ENCODE measurements at places on chromosomes 11 and 22. TPM values are rescaled to one million over a fixed set of nuclear protein-coding genes. Genes with fewer than 3 reads are reported as not detected.

The CFAP68 gene
- 34.0 TPM for total RNA-seq

The CNIH2 gene
- not detected for total RNA-seq

The CCDC157 gene
- 0.53 TPM for total RNA-seq

The ABCC8 gene
- 7.5 TPM for total RNA-seq

The GNAZ gene
- 4.2 TPM for total RNA-seq

The SLC22A6 gene
- total RNA-seq, result not detected

The LYVE1 gene
- total RNA-seq, result 8.2 TPM

The TRIM48 gene
- total RNA-seq, result not detected

DNA sequence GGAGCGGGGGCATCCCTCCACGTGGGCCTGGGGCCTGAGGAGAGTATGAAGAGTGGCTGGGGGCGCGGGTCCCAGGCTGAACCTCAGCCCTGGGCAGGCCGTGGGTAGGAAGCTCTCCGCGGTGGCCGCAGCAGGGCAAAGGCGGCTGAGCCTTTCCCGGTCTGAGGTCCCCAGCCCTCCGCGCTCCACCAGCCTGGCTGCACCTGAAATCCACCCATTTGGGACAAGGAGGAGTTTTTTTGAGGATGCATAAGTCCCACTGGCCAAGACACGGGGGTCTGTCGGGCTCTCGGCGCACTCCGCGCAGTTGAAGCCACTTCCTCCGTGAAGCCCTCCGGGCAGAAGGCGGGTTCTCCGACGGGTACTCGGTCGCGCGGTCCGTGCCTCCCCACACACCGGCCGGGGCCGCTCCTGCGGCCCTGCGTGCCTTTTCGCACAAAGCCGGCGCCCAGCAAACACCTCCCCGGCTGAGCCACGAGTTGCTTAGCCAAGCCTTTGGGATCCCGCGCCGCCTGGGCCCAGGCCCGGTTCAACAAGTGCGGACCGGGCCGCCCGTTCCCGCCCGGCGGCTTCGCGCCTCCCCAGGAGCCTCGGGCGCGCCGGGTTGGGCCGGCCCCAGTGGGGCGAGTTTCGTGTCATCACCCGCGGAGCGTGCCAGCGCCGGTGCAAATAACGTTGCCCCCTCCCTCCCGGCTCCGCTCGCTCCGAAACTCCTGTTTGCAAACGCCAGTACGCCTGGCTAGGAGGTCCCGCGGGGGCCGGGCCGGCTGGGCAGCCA lies 666 bp upstream of the OVOL1 start:
- no peak for DNase-seq

GRCh38 chr11:134639586-134640330 lies 227.7 kb upstream of the B3GAT1 start:
- no peak for DNase-seq

DNA sequence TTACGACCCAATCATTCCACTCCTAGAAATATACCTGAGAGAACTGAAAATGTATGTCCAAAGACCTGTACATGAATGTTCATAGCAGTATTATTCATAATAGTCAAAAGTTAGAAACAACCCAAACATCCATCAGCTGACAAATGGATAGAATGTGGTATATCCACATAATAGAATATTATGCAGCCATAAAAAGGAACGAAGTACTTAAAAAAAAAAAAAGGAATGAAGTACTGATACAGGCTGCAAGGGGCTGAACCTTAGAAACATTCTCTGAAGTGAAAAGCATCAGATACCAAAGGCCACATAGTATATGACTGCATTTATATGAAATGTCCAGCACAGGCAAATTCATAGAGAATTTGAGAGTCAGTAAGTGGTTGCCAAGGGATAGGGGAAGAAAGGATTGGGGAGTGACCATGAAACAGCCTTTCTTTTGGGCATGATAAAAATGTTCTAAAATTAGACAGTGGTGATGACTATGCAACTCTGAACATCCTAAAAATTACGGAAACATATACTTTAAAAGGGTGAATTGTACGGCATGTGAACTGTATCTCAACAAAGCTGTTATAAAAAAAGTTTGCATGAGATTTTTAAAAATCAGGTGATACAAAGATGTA lies 1.8 kb downstream of the TPST2 start:
- no peak for DNase-seq

GRCh38 chr22:44408829-44409192 lies 89.2 kb downstream of the RTL6 start:
- no peak for DNase-seq

DNA sequence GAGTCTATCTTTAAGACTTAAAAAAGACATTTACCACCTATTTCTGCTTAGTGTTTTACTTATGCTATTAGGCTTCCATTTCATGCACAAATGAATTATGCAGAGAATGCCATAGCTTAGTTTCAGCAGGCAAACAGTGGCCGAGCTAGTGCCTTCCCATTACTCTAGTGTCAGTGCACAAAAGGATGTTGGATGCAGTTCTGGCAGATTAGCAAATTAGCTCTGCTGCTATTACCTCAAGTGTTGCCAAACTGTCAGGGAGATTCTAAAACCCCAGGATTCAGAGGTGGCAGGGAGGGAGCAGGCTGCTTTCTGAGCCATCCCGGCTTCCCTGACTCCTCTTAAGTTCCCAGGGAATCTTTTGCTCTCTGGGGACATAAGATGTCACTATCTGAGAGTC lies 209.4 kb upstream of the NCAM1 start:
- no peak for DNase-seq

- no peak for DNase-seq
Observed at GRCh38 chr22:46251266-46251665, 1.2 kb upstream of the CDPF1 start.

DNA sequence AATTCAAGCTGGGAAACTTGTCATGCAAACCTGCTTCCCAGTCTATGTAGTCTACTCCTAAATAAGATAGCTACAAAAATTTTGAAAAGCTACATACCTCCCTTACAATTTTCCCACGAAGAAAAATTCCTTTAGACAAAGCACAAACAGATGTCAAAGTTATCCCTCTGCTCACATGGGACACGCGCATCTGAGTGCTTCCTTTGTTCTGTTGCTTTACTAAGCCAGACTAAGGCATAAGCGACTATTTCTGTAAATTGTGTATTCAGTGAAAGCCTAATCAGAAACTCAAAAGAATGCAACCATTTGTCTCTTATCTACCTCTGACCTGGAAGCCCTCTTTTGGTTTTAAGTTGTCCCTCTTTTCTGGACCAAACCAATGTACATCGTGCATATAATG lies 583.7 kb upstream of the B3GAT1 start:
- DNase-seq, result no peak

GRCh38 chr11:134052988-134053945 lies 15.6 kb upstream of the JAM3 start:
- no peak for DNase-seq

GRCh38 chr11:114942207-114942606 lies 263.9 kb downstream of the NXPE2 start:
- DNase-seq, result no peak

DNA sequence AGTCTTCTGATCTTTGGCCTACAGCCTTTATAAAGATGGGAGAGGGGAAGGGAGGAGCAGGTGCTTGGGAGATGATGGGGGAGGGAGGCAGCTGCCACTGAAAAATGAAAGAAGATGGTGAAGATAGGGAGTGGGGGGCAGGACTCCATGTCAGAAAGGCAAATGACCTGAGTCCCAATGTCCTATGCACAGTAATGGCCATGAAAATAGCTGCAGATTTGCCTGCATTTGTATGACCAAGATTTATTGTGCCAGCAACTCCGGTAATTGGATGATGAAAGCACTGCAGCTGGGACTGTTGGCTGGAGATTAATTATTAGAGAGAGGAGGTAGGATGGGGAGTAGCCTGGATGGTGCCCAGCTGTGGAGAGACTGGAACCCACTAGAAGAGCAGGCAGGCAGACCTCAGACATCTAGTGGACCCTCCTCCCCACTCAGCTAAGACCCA lies 36.1 kb downstream of the NEU3 start:
- no peak for DNase-seq

DNA sequence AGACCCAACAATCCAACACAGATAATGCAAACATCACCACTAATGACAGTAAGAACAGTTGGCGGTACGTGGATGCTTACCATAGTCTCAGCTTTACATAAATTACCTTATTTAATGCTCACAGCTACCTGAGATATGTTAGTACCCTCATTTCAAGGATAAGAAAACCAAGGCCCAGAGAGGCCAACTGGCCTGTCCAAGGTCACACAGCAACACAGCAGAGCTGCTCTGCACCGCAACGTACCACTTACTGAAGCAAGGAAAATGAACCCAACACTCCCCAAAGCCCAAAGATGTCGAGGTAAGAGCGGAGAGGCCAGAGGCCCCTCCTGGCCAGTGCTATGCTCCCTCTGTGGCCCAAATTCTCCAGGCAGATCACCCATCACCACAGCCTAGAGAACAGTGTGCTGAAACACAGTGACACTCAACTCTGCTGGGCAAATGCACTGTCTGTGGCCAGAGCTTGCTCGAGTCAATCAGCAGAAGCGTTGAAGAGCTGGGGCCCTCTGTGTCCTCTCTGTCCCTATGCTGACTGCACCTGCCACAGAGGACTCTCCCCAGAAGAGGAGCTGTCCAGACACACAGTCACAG lies 14.0 kb downstream of the SHANK2 start:
- no peak for DNase-seq

DNA sequence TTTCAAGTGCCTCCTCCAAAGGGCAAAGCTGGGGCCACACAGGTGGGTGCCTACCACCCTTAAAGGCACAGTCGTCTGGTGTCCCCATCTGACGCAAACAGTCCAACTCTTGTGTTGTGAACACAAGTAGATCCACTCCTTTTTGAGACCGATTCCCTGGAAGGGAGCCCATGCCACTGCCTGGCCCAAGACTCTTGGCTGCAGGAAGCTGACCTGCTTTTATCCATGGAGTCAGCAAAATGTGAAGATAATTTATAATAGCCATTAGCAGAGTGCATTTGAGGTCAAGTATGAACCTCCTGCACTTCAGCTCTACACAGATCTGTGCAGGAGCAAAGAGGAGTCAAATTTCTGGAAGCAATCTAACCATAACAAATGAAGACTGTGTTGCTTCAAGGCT lies 68.5 kb downstream of the ADM start:
- DNase-seq, result no peak

- DNase-seq, result no peak
Observed at GRCh38 chr11:446891-447290, 3.2 kb upstream of the PTDSS2 start.

DNA sequence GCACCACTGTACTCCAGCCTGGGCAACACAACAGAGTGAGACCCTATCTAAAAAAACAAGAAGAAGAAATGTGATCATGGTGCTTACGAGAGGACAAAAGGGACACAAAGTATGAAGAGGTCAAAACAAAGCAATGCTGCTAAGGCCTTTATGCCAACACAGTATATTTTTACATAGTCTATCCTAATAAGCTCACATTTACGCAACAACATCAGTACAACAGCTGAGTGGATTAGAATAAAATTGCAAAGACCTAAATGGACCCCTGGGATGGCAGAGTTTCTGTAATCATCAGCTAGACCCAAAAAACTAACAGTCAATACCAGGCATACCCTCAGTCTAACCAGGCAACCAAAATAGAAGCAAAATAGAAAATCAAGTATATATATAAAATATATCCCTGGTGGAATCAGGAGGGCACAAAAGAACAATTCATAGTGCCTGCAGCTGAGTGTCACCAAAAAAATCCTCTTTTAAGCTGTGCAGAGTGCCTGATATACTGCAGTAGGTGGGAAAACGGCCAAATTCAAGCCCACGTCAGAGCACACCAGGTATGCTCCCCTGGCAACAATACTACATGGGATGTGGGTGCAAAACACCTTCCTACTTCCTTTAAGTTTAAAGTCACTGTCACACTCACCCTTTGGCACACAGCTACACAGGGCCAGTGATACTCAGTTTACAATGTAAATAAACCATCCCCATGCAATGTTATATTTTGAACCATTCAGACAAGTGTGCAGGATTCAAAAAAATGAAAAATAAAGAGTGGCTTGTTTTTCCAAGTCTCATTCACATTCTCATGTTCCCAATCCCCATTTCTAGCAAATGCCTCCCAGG lies 57.8 kb downstream of the RBFOX2 start:
- DNase-seq, result no peak

GRCh38 chr22:19847345-19847632 lies 7.4 kb downstream of the GNB1L start:
- no peak for DNase-seq

DNA sequence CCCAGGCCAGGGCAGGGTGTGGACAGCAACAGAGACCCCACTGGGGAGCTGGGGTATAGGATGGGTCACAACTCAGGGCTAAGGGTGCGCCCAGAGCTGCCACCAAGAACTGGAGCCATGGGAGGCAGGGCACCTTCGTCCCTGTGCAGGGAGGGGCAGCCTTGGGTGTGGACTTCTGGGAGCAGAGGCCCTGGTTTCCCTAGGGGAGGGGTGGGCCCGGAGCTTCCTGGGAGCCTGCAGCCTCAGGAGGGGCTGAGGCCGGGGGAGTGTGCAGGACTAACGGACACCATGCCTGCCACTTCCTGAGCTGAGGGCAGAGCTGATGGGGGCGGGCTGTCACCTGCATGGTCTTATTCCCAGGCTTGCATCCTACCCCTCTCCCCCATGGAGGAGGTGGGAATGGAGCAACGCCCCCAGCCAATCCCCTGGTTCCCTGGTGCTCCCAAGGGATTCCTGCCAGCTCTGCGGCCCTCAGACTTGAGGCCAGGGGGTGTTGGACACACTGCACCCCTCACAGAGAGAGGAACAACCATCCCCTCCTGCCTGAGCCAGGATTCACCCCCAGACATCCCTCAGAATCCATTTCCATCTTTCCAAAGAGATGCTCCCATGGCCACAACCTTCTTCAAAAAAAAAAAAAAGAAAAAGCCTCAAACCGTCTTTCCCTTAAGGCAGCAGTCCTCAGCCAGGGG lies 225.7 kb downstream of the CTTN start:
- no peak for DNase-seq

DNA sequence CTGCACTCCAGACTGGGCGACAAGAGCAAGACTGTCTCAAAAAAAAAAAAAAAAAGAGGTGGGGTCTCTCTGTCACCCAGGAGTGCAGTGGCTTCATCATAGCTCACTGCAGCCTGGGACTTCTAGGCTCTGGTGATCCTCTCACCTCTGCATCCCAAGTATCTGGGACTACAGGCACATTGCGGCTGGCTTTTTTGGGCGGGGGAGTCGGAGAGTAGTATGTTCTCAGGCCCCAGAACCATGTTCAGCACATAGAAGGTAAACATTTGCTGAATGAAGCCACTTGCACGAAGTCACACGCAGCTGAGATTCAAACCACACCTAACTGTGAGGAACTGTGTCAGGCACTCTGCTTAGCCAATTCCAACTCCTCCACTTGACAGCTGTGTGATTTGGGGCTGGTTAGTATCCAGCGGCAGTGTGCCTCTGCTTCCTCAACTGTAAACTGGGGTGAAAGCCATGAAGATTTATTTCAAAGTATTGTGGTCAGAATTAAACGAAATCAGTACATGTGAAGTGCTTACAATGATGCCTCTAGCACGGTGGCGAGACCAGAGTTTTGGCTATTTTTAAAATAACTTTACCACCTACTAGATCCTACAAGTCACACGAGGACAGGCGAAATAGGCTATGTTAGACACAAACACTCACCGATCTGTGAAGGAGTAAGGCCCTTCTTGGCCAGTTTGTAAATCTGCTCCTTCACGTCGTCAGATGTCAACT lies 789 bp downstream of the RPS13 start:
- no peak for DNase-seq

DNA sequence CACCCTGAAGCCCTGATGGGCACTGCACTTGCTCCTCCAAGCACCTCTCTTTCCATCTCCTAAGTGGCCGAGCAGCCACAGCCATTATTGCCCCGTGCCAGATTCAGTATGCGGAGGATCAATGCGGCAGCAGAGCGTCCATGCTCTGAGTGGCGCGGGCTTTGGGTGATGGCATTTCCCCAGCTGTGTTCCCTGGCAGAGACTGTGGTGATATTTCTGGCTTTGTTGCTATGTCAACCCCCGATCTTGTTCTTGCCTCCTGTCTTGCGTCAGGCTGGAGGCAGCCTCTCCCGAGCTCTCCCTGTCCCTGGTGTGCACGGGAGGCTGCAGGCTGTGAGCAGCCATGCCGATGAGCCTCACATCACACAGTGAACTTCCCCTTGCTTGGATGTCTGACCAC lies 1018.6 kb downstream of the TBC1D22A start:
- no peak for DNase-seq
